ENCODE measurements at places on chromosomes 6 and 20. TPM values are rescaled to one million over a fixed set of nuclear protein-coding genes. Genes with fewer than 3 reads are reported as not detected.

DNA sequence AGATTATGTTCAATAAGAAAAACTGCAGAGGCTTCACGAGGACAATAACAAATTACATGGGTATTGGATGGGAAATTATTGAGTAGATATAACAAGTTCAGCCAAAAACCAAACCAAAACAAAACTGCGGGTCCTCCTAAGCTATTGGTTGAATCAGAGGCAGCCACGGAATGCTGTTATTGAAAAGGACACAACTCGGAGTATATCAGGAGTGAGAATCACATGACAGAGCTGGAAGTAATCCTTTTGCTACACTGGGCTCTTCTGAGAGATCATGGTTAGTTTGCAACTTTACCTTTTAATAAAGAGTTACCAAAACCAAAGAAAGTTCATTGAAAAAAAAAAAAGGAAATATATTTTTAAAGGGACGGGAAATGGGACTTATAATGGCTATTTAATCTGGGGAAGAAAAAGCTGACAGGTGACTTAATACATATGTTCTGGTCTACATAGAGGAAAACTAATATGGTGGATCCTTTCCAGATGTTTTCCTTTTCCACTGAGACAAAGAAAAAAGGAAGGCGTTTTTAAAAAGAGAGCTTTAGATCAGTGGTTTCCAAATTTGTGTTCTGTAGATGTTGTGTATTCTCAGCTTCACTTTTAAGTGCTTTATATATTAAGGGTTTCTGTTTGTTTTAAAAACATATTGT, 6.9 kb upstream of the CITED2 start:
- DNase-seq: no peak

DNA sequence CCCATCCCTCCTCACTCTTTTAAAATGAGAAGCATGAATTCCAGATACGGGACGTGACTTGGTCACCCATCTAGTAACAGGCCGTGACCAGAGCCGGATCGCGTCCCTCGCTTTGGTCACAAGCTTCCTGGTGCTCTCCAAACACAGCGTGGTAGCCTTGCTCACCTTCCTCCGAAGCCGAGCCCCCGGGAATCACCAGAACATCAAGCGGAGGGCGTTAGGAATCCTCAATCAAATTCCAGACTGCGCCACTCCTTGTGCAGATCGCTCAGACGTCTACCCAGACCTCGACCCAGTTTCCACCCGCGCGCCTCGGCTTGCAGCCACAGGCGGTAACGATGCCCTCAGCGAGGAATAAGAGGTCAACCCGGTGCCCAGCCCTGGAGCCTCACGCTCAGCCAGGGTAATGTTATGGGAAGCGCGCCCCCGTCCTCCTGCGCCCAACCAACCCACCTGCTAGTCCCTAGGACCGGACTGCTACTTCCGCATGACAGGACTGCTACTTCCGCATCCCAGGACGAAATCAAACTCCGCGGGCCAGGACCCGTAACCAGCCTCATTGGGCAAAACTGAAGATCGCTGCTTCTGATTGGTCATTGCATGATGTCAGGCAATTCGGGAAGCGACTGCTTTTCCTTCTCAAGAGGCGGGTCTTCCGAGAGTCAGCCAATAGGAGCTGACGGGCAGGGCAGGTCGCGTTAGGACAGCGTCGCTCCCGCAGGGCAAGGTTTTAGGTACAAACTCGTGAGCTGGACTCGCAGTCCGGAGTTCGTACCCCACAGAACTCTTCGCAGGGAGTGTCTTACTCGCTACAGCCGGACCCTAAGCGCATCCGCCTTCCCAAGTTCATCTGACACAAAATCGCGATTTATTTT, at the start of gene MTFR2:
Gene MTFR2 (minus strand): TSS at position 501 of the 875 bp plus-strand sequence. CDS start 1,212 bp downstream, outside the sequence.
- DNase-seq: peak; percentile 95

DNA sequence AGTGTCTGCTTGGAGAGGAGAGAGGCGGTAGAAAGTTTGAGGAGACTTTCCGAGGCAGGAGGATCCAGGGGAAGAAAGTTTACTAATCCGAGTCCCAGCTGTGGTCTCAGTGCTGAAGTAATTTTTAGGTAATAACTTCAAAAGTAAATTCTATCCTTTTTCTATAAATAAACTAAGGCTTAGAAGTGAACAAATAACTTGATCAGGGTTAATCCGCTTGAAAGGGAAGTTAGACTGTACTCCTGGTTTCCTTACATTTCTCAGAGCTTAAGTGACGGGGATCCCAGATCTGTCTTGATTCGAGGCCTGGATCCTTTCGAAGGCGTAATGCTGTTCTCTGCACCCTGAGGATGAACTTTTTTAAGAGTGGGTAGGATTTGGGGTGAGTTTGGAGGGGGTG, 2.6 kb downstream of the STK35 start:
- DNase-seq: no peak

MMP24 gene
- 0.40 TPM for total RNA-seq

GRCh38 chr6:169489563-169490245, 212.1 kb downstream of the WDR27 start:
- DNase-seq: no peak

DNA sequence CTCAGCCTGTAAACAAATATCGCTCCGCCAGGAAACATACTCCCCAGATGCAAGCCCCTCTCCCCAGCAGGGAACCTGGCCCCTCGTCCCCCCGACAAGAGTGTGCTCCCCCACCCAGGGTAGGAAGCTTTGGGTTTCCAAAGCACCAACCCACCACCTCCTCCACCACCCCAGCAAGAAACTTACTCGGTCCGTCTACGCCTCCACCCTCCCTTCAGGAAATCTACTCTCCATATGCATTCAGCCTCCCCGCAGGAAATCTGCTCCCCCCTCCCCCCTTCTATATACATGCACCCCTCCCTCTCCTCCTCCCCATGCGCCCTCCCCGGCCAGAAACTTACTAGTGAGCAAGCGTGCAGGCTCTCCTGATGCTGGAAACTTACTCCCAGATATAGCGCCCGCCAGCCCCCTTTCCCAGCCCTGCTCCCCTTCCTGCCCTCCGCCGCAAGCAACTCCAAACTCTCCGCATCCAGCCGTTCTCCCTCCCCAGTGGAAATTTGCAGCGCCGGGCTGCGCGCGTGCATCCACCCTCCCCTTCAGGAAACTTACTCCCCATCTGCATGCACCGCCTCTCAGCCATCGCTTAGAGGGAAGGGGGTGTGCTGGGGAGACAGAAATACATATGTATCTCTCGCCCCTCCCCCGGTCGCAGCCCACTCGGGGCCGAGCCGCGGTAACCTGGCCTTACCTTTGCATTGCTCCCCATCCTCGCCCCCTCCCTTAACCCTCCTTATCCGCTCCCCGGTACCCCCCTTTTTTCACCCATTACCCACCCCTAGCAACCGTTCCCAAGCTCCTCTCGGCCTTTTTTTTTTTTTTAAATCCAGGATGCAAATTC, at the start of gene TRERF1:
Gene TRERF1 (minus strand): TSS at position 594 of the 838 bp plus-strand sequence. CDS start 182,336 bp downstream, outside the sequence.
- DNase-seq: peak; percentile 83

DNA sequence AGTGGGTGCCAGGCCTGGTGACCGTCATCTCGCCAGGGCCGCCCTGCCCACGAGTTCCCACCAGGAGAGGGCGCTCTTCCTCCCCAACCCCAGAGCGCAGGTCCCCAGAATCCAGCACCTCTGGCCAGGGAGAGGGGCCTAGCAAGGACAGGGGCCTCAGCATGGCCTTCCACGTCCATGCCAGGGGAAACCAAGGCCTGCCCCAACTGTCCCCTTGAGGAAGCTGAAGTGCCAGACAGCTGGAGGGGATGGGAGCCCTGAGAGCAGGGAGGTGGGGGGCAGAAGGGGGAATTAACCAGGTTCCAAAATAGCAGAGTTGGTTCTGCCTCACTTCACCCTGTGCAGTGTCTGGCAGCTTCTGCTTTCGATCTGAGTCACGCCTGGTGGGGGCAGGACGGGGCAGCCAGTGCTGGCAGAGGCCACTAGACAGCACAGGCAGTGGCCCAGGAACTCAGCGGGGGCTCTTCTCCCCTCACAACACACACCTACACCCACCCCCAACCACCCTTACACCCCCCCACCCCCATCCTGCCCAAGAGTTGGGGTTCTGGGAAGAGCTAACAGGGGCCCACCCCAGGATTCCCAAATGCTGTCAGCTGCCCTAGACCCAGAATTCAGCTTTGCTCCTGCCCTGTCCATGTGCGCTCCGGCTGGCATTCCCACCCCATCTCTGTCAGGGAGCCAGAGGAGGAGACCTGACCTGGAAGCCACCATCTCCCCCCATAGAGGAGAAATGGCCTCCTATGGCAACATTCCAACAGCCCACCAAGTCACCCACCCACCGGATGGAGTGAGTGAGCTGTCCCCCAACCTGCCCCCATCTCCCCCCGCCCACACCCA, 29.2 kb downstream of the TFEB start:
- peak; percentile 81 for DNase-seq

DNA sequence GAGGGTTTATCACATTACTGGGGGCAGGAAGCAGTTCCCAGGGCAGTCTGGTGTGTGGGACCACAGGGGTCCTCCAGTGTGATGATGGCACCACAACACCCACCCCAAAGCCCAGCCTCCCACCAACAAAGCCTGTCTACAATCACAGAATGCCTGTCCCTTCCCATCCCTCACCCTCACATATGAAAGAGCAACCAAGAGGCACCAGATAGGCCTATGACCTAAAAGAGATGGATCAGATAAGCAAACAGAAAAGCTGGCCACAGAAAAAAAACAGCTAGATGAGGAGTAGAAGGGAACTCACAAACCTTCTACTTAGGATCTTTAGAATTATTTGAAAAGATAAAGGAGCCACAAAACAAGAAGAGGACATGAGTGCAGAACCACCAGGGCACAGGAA, 54.3 kb downstream of the SERAC1 start:
- no peak for DNase-seq

KCNK16 gene
- total RNA-seq: not detected

OPRM1 gene
- not detected for total RNA-seq

- no peak for DNase-seq
Measured at GRCh38 chr20:47568019-47568418, 66.3 kb downstream of the NCOA3 start.

GRCh38 chr6:75755704-75756103, 6.7 kb downstream of the MYO6 start:
- DNase-seq: no peak

GRCh38 chr20:5933802-5934436, 16.4 kb downstream of the TRMT6 start:
- DNase-seq: no peak

DNA sequence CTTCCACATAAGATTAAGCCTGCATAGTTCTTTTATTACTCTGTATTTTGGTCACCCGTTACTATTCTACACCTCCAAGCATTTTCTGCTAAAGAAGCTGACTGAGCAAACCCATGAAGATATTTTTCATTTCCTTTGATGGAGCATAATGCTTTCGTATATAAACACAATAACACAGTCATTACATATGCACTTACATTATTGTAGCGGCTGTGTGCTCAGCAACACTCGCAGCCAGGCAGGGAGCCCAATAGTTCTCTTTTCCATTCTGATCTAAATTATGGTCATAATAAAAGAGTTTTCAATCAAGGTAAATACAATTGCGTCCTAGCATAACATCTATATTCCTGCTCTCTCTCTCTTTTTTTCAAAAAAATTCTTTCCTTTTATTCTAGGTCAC, 69.6 kb upstream of the TFB1M start:
- DNase-seq: no peak

All from right cardiac atrium (tissue), 5 donors.